NCI-H510A (cell line): ENCODE measurements at places on chromosomes 4 and X.

GRCh38 chrX:72048510-72049455 lies 82.9 kb downstream of the RTL5 start:
- peak; percentile 15 for DNase-seq

- DNase-seq = no peak
Observed at GRCh38 chr4:164807611-164808010, 53.7 kb downstream of the SMIM31 start.

- DNase-seq = no peak
Observed at GRCh38 chr4:6460876-6461275, 11.5 kb downstream of the PPP2R2C start.

- no peak for DNase-seq
Observed at GRCh38 chrX:110417128-110417527, 58.5 kb downstream of the RTL9 start.

GRCh38 chrX:23911126-23911835 lies 3.5 kb downstream of the CXorf58 start:
- DNase-seq = no peak

DNA sequence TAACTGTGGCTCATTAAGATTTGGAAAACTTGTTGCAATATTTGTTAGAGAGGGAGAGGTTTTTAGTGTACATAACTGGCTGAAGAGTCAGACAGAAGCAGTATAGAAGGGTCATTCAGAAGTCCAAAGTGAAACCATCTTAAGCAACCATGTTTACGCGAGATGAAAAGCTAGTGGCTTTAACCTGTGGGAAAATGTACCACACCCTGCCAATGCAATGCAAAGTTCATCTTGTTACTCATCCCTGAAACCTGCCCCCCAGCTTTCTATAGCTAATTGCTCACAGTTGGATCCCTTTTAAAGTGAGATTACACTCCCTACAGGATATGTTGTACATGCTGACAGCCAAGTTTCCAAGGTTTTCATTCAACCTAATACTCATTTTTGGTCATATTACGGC lies 96.7 kb upstream of the RAPGEF2 start:
- no peak for DNase-seq
